ENCODE measurements at places on chromosomes 3 and 15.

GRCh38 chr15:39269821-39270220, 311.1 kb upstream of the THBS1 start:
- DNase-seq = peak; percentile 21

DNA sequence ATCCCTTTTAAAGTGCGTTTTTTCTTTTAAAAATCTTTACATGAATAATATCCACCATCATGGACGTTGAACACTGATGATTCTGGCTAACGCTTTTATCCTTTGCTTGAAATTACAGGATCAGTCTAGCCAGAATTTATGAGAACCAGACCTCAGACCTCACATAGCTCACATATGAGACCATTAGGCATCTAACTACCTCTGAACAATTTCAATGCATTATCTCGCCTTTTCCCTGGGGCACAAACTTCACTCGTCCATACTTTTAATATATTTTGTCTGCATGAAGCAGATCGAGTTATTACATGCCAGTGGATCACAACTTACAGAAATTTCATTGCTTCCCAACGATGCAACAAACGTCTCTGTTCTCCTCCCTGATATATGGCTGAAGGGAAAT, 105.6 kb downstream of the MEIS2 start:
- no peak for DNase-seq

DNA sequence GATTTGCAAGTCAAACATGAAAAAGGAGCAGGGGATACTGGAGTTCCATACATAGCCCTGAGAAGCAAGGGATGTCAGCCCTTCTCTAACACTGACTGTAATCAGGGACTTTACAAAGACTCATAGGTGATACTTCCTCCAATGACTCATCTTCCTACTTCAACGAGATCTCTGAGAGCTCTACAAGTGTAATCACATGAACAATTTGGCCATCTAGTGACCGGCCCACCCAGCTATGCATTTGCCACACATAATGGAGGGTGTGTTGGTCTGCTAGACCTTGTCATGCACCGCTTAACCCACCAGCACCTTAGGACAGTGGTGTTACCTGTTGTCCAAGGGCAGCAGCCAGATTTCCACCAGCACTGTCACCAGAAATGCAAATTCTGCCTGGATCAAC, 75.3 kb downstream of the NCEH1 start:
- DNase-seq = peak; percentile 9

DNA sequence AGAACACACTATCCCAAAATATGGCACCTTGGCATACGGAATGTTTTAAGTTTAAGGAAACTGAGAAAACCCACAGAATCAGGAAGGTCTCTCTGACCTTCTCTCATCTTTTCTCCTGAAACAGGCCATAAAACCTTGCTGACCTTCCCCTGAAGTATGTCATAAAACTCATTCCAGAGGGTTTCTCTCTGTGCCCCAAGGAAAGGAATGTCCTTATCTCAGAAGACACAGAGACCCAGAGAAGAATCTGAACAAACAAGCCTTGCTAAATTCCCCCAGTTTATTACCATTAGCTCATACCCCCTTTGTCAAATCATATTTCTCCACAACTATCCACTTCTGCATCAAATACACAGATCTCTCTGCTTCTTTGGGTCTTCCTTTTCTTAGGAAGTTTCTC, 603.1 kb downstream of the MCTP2 start:
- no peak for DNase-seq

DNA sequence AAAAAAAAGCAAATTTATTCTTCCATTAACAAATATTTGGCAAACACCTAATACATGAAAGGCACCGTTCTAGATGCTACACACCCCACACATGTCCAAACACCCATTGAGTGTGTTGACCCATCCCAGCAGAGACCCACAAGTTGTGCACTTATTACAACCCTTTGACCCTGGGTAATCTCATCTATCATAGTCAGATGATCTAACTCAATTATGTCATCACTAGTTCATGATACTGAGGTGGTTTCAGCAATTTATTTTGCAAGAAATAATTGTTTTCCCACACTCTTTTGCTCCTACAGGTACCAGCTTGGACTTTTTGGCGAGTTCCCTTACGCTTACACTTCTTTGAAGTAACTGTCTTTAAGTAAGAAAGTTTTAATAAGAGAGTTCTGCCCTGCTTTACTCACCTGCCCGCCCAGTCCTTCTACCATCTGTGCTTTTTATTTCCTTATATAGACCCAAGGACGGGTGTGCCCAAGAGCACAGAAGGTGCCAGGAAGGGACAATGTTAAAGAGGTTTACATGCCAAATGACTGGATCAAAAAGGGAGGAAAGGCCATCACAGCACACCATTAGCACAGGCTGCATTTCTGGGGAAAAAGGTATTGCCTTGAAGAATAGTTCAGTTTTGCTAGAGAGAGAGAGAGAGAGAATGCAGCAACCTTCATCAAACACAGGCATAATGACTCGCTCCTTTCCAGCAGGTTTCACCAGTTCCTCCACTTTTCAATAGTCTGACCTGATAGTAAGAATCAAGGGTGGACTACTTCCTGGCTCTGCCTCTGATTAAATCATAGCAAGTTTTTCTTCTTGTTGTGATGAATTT, 54.5 kb upstream of the ATP11B start:
- DNase-seq = no peak

- DNase-seq = no peak
Observed at GRCh38 chr3:179376474-179376873, 29.0 kb downstream of the MFN1 start.

Data from DMS153 (cell line).